ENCODE measurements at places on chromosomes 6 and 20. TPM values are rescaled to one million over a fixed set of nuclear protein-coding genes. Genes with fewer than 3 reads are reported as not detected.

GRCh38 chr20:4151991-4152695, 136.8 kb upstream of the RNF24 start:
- no peak for DNase-seq

GRCh38 chr6:17226786-17227233, 54.4 kb upstream of the RBM24 start:
- no peak for DNase-seq

DNA sequence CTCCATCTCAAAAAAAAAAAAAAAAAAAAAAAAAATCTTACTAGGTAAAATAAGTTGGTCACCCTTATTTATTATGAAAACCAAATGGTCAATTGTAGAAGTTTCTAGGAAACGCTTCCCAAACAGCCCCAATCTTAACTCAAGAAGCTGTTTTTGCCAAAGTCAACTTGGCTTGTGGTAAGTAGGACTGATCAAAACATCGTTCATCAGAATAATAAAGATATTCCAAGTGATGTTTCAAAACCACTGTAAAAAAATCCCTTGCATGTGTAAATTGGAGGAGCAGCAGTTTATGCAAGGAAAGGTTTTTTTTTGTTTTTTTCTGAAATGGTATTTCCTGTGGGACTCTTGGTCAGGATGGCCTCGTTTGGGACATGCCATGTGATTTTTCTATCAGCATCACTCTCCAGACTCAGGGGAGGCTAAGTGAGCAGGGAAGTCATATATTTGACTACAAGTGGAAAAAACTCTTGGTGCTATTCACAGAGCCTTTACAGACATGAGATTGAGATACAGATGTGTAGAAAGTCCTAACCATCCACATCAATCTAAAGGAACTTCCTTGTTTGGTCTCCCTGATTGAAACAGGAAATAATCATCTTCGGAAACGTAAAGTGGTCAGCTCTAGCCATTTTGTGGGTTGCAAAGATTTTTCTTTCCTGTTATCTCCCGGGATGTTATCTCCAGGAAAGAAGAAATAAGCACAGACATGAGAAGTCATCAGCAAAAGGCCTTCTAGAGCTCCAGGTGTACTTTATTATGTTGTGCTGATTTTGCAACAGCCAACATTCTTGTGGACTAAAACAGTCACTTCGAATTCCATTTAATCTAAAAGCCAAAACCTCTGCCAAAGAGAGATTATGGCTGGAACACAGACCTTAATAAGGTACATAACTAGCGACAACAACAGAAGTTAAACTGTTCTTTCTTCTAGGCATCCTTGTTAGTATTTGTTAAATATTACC, 177.8 kb downstream of the EDN1 start:
- DNase-seq, result no peak

Gene DDX27
- total RNA-seq, result 116 TPM

GRCh38 chr20:33169176-33169794, 1.3 kb downstream of the BPIFA2 start:
- DNase-seq, result no peak

DNA sequence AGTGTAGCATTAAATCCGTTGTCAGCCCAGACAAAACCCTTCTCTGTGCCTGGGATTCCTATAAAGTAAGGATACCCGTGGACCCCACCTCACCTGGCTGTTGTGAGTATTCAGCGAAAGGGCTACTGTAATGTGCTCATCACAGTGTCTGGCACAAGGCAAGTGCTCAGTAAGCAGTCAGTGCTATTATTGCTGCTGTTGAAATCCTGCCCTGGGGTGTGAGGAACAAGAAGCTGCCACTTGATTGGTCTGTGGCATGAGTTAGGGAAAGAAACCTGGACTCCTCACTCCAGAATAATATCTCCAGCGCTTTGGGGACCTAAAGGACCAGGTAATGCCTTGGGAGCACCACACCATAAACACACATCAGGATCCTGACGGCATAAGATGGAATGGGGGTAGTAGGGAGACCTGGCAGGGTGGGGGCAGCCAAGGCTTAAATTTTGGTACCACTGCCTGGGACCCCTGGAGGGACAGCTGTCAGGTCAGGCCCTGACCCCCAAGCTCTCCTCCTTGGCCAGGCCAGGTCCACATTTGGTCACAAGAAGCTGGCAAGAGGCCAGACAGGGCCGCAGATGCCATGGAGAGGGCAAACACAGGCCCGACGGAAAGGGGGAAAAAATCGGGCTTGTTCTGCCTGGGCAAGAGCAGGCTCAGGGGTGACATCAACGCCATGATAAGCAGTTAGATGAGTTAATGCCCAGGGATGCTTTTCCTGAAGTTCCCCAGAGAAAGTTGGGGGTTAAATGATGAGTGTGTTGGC, 66.5 kb downstream of the MRPL14 start:
- DNase-seq, result no peak

- no peak for DNase-seq
Observed at GRCh38 chr20:42936482-42936881, 253.2 kb downstream of the PTPRT start.

Gene PPP1R16B
- total RNA-seq, result 91.1 TPM

DNA sequence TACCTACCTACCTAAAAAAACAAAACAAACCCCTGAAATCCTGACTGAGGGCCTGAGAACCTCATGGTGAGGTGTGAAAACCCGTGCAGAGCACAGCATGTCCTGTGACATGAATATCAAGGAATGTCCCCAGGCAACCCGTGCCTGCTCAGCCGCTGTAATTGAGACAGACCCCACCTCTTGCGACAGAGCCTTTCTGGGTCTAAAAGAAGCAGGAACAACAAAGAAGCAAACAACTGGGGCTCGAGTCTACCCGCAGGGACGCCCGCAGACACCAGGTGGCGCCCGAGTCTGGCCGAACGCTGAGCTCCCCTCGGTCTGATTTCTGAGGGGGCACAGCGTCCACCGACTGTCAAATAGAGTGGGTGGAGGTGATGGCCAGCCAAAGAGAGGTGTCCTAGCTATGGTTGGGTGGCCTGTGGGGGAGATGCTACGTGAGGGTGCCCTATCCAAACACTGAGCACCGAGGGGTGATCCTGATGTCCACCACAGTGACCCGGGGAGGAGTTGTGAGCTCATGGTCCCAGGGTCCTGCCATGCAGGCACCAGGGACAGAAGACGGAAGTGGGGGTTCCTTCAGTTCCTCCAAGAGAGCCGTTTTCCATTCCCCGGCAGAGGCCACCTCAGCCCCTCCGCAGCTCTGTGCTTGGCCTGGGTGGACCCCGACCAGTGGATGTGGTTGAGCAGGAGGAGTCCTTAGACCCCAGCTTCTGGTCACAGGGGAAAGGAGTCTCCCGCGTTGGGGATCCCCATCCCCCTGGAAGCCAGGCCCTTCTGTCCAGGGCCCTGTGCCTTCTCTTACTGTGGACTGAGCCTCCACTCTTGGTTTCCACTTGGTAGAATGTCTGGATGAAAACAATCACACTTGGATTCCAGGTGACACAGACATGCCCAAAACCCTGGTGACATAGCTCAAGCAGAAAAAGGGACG, 268.2 kb downstream of the CDC5L start:
- DNase-seq, result peak; percentile 81

Gene ADAM33
- total RNA-seq, result not detected

DNA sequence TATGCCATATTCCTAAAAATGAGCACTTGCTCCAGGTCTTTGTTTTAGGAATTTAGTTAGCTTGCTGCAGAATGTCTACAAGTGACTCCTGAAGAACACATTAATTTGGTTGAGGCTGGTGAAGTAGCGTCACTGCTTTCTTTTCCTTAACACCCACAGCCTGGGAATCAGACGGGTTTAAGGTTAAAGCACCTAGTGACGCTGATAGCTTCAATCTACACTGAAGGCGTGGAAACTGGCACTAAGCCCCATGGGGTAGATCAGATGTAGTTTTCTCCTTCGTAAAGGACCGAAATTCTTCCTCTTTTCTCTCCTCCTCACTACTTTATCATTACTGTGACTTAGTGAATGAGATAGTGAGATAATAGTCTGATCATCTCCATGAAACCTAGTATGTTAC, 90.3 kb downstream of the TBC1D7 start:
- no peak for DNase-seq

DNA sequence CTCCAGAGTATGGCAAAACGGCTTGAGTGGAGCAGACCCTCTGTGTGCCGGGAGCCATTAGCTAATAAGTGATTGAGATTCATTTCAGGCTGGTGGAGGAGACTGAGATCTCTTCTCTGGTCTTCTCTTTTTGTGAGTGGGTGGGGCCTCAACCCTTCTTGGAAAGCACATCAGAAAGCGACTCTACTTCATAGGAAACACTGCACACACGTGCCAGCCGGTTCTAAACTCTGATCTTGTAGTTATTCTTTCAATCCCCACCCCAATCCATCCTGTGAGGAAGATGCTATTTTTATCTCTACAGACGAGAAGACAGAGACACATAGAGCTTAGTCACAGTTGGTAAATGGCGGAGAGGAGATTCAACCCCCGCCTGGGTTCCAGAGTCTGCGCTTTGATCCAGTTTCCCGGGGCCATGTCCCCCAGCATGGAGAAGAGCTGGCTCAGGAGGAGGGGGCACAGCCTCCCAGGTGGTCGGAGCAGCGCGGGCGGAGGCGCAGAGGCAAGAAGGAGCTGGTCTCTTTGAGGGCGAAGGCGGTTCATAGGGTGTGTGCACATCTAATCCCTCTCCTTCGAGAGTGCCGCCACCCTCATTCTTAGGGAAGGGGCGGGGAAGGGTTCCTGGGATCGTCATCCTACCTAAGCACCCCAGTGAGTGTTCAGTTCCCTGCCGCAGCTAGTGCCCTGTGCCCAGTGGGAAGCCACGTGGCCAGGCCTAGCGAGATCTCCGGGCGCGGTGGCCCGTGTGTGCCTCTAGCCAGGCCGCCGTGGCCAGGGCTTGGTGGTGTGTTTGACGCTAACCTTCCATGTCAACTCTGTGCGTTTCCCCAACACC, 49.0 kb upstream of the TAGAP start:
- no peak for DNase-seq

- DNase-seq, result no peak
Observed at GRCh38 chr6:7285416-7285815, 27.6 kb downstream of the SSR1 start.

DNA sequence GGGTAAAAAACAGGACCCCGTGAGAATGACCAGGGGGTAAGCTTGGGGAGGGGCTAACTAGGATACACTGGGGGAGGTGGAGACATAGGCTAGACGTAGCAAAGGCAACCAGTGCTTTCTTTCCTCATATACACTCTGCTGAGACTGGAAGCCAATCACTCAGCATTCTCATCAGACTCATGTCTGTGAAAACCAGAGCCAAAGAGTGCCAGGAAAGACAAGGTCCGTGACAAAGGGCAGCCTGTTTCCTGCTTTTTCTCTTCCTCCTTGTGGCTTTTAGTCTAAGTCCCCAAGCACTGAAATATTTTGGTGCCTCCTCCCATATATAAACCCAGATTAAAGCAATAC, 97.9 kb upstream of the NEDD9 start:
- peak; percentile 44 for DNase-seq

- DNase-seq, result no peak
Observed at GRCh38 chr20:4056880-4057279, 41.5 kb upstream of the RNF24 start.

Gene CNR1
- not detected for total RNA-seq

Gene MLN
- total RNA-seq, result not detected

Gene TPD52L2
- 15.1 TPM for total RNA-seq

GRCh38 chr6:167651318-167652041, 175.2 kb upstream of the AFDN start:
- DNase-seq, result no peak

DNA sequence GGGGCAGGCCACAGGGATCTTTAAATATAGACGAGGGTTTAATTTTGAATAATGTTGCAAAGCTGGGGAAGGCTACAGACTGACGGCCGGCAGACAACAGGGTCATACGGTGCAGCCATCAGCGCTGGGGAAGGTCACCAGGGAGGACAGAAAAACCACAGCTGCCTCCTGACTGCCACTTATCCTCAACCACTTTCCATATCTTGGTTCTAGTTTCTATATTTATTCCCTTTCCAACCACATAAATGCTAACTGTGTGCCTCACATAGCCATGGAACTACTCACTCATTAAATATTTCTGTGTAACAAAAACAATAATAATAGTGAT, 85.7 kb upstream of the AGPAT4 start:
- DNase-seq, result no peak

DNA sequence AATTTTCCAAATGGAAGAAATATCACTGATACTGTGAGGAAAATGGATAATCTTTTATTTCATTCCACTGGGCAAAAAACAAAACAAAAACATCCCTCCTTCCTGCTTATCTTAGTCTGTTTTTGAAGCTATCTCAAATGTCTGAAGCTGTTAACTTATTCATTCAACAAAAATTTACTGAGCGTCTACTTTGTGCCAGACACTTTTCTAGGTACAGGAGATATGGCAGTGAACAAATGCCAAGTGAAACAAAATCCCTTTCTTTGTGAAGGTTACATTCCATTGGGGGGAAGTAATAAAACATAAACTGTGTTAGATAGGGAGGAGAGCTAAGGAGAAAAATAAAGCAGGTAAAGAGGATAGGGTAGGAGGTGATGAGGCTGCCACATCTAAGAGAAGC, 47.5 kb downstream of the TNFRSF21 start:
- DNase-seq, result no peak
